HCEC 1CT (cell line): ENCODE measurements at places on chromosomes 3 and 15.

- DNase-seq = no peak
These were observed 326.8 kb upstream of the SOX2 start for GRCh38 chr3:181384970-181385369.

DNA sequence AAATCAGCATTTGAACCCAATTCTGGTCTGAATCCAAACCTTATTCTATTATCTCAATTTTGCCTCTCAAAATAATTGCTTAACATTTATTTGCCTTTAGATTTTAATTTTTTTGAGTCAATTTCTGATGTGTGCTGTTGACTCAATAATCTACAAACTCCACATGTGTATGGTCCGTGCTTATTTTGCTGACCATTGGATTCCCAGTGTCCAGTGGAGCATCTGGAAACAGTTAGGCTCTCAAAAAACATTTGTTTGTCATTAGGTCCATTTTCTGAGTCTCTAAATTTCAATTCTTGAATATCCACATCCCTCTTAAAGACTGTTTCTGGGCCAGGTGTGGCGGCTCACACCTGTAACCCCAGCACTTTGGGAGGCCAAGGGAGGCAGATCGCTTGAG is 19.2 kb upstream of the MYZAP start:
- no peak for DNase-seq

DNA sequence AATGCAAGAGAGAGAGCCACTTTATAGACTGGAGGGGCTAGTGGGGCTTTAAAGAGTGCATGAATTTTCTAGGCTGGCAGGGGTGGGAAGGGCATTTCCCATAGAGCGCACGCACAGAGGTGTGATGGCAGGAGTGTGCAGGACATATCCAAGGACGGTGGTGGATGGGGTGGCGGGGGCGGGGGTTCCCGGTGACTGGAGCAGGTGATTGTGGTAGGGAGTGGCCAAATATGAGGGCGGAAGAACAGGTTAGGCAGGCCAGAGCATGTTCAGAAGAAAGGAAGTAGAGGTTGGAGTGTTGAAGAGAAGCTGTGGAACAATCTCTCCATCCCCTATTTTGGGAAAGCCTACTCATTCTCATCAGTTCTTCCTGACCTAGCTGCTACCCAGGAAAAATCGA is 18.1 kb downstream of the FAM81A start:
- DNase-seq = no peak

DNA sequence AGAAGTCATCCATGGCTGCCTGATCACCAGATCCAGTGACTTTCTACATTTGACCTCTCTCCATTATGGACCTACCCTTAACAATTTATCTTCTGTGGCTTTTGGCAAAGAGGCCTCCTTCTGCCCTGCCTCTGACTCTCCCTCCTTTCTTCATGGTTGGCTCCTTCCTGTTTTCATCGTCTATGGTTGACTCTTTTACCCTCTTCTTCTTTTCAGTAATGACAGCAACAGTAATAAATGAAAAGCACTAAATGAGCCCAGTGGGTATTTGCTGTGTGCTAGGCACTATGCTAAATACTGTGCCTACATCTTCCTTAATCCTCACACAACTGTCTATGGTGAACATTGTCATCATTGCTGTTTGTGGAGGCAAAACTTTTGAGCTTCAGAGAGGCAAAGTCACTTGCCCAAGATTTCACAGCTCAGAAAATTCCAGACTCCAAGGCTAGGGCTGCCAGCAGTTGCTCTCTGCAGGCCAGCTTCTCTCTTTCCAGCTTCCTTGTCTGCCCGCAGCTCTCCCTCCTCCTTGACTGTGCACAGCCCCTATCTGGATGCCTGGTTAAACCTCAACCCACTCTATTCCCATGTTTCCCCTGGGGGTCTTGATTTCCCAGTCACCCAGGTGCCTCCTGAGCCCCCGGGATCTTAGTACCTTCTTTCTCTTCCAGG is 24.6 kb downstream of the ITPR1 start:
- no peak for DNase-seq

DNA sequence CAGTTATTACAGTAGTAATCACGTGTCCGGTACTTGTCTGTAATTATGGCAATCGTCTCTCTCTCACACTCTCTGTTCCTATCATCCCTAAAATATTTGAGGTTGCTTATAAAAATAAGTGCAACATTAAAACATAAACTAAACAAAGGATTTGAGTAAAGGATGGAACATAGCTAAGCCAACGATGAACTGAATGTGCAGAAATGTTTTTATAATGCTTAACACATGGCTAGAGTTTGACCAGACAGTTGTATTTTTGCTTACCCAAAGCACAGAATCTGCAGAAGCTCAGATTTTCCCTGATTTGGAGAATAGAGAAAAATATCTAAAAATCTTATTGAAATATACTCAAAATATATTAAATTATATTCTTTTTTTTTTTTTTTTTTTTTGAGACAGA is 1030.9 kb downstream of the NAALADL2 start:
- DNase-seq = no peak

GRCh38 chr3:98147179-98147578 is at the start of gene OR5H14:
Gene OR5H14, plus strand, starts transcription at chr3:98147479. Its CDS starts 1,907 bp downstream, at chr3:98149386.
- DNase-seq = no peak

DNA sequence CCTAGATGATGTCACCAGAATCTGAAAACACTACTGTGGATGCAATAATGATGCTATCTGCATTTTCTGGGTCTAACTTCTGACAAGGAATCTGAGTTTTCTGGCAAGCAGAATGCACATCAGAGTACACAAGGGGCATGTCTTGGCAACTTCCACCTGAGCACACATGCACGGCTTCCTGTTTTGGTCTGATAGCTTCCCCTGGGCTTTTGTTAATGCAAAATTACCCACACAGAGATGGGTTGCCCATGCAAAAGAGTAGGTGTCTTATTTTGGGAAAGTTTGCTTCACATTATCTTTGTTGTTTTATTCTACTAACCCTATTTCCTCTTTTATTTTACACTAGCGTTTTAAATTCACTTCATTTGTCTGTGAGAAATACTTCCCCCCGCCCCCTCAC is 74.2 kb upstream of the SATB1 start:
- no peak for DNase-seq

- no peak for DNase-seq
These were observed 13.3 kb downstream of the ARMC8 start for GRCh38 chr3:138200424-138200823.

DNA sequence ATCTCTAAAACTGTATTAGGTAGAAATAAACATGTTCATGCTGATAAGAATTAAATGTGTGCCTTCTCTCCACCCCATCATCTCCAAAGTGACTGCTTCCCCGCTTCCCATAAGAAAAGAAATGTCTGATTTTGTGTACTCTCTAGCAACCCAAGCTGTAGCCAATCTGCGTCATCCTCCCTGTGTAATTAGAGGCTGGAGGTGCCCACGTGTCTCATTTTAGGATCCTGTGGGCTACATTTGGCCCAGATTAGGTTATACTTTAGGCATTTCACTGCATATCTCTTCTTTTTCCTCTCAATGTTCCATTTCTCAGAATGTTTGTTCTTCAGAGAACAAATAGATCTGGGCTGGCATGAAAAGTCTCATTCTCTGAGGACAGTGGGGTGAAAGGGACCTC is 19.3 kb upstream of the ZNF148 start:
- DNase-seq = no peak

GRCh38 chr15:45187894-45188830 is at the start of gene SHF:
Gene SHF, minus strand, starts transcription at chr15:45187966. Its CDS starts 15 bp downstream, at chr15:45187951.
- no peak for DNase-seq
